ENCODE measurements at places on chromosomes 1 and 21. TPM values are rescaled to one million over a fixed set of nuclear protein-coding genes. Genes with fewer than 3 reads are reported as not detected.

Gene CR1
- total RNA-seq, result 2.8 TPM

Gene DESI2
- 56.3 TPM for total RNA-seq

Gene ADORA1
- 0.27 TPM for total RNA-seq

Gene PLXNA2
- 38.3 TPM for total RNA-seq

Gene ARHGEF16
- 0.54 TPM for total RNA-seq

DNA sequence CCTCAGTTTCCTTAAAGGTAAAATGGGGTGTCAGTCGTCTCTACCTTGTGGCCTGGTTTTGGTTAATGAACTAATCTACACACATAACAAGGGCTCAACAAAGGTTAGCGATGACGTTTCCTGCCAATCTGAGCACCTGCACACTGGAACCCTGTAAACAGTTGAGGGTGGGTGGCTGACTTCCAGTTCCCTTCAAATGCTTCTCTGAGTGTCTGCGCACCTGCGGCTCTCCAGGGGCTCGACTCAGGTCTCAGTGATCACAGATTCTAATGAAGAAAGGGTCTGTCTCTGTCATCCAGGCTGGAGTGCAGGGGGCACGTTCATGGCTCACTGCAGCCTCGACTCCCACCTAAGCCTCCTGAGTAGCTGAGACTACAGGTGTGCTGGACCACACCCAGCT lies 3.3 kb upstream of the AGPAT3 start:
- ATAC-seq, result no peak

GRCh38 chr1:241615043-241615974 lies 24.9 kb downstream of the CHML start:
- no peak for ATAC-seq

GRCh38 chr1:202310071-202310725 lies 31.5 kb downstream of the UBE2T start:
- ATAC-seq, result no peak

DNA sequence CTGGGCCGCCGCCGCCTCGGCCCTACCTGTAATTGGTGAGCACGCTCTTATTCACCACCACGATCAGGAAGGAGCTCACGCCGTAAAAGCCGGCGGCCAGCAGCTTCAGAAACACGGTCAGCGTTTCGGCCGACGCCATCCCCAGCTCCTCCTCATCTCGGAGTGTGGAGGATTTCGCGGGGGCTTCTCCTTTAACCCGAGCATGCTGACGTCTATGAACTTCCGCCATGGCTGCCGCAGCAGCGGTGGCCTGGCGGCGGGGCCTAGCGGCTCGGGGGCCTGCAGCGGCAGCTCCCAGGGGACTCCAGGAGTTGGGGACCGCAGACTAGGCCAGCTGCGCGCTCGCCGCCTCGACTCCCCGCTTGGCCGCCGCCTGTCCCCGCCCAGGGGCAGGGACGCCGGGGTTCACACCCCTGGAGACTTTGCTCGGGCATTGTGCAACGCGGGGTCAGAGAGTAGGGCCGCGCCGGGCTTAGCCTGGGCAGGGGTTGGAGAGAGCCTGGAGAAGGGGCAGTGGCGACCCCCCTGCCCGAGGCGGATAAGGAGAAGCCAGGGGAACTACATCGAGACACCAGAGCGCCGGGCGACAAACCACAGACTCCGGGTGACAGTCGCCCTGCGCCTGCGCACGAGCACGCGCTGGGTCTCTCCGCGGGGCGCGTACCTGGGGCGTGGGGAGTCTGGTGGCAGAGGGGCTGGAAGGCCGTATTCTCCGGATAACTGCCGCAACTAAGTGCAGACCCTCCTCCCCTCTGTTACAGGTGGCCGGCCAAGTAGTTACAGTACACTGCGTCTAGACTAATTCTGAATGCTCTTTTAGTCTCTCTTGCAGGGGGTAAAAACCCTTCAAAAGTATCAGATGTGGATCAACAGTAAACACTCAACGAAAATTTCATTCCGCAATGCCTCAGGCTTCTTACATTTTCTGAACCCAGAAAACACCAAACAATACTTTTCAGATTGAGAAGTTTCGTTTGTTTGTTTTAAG lies at the start of gene SLC35D1:
Gene SLC35D1 (minus strand): TSS at position 364 of the 988 bp plus-strand sequence. CDS start 135 bp downstream, at position 229.
- ATAC-seq, result peak; percentile 87

DNA sequence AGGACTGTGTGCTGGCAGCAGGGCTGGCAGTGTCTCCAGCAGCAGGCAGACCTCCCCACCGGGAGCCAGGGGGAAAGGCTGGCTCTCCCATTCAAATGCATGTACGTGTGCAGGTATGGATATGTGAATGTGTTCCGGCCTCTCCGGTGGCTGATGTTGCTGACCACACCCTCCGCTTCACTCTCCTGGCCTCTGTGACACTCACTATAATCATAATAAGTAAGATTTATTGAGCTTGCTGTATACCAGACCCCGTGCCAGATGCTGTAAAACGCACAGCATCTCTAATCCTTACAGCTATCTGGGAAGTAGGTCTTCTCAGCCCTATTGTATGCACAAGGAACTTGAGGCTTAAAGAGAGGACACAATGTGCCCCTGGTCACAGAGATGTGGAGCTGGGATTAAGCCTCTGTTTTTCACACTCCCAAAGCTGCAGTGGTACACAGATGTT lies 20.5 kb upstream of the ARTN start:
- no peak for ATAC-seq

DNA sequence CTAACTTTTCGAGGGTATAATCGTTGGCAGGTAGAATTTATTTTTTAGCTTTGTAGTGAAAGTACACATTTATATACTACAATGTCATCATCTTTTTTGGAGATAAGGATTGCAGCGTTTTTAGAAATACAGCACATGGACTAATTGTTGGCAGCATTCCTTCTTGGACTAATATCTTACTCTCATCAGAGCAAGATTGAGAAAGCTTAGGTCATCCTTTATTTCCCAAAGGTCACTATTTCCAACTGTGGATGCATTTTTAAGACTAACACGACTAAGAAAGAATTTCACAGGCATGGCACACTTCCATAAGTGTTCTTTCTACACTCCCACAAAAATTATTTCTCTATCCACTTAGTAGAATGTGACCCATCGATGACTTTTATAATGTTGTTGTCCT lies 732.3 kb downstream of the NCAM2 start:
- ATAC-seq, result peak; percentile 25

- ATAC-seq, result peak; percentile 94
These were observed at the start of gene FAAH for GRCh38 chr1:46394108-46394871. TSS of gene FAAH (plus strand) at chr1:46394317. CDS start at chr1:46394349, 32 bp downstream.

DNA sequence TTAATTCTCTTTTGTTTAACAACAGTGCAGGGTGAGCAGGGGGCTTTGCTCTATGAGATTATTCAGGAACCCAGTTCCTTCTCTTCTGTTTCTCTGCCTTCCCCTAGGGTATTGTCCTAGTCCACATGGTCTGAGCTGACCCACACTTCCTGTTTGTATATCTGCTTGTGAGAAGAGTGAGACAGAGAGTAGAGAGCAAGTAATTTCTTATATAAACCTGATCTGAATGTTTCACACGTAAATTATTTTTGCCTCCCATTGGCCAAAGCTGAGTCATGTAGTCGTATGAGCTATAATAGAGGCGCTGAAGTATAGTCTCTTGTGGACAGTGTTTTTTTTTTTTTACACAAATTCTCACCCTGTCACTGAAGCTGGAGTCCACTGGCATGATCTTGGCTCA lies 134.2 kb upstream of the SERTAD4 start:
- no peak for ATAC-seq

DNA sequence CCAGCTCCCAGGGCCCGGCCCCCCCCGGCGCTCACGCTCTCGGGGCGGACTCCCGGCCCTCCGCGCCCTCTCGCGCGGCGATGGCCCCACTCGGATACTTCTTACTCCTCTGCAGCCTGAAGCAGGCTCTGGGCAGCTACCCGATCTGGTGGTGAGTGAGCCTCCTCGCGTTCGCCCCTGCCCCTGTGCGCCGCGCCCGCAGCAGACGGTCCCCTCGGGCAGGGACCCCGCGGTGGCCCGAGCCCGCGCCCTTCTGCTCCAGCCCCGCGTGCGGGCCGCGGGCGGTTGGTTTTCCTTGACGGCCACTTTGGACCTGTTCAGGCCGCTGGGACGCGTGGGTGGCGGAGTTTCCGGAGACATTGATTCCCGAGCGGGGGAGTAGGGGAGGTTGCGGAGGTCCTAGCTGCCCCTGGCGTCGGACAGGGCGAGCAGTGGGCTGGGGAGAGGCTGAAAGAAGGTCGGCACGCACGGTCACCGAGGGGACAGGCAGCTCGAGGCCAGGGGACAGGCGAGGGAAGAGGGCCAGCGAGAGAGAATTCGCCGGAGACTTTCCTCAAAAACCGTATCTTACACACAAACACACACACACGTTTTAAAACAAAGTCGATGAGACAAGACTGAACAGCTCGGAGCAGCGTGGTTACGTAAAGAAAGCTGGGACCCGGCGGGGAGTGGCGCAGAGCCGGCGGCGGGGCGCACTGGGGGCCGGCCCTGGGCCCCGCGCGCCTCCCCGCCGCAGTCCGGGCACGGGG lies 427 bp downstream of the WNT3A start:
- ATAC-seq, result no peak

DNA sequence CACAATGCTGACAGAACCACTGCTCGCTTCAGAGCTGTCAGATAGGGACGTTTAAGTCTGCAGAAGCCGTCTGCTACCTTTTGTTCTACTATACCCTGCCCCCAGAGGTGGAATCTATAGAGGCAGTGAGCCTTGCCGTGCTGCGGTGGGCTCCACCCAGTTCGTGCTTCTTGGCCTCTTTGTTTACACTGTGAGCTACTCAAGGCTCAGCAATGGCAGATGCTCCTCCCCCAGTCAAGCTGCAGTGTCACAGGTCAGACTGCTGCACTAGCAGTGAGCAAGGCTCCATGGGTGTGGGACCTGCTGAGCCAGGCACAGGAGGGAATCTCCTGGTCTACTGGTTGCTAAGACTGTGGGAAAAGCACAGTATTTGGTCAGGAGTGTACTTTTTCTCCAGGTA lies 47.1 kb downstream of the LEPR start:
- ATAC-seq, result no peak

DNA sequence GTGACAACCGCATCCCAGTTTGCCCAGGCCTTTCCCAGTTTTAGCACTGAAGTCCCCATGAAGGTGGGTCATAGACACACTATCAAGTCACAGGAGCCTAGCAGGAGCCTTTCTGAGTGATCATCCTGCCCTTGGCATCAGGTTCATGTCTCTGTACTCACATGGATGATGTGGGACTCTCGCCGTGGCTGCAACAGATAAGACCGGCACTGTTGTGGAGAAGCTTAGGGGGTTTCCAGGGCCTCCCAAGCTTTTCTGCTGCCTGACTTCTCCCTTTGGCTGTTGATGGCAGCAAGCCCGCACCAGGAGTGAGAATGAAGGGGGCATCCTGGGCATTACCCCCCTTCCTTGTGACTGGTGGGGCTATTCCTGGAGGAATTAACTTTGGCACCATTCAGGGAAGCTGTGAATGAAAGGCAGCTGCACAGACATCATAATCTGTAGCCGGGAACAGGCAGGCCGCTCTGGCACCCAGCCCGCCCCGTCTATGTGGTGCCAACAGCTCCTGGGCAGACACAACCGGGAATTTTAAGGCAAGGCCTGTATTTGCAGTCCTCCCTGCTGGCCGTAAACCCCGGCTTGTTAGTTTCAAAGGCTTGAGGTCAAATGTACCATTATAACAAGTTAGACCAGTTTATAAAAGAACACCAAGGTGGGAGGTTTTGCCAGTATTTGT lies 148.6 kb downstream of the HUNK start:
- ATAC-seq, result peak; percentile 36

GRCh38 chr1:58815686-58816071 lies 31.8 kb upstream of the JUN start:
- peak; percentile 27 for ATAC-seq

DNA sequence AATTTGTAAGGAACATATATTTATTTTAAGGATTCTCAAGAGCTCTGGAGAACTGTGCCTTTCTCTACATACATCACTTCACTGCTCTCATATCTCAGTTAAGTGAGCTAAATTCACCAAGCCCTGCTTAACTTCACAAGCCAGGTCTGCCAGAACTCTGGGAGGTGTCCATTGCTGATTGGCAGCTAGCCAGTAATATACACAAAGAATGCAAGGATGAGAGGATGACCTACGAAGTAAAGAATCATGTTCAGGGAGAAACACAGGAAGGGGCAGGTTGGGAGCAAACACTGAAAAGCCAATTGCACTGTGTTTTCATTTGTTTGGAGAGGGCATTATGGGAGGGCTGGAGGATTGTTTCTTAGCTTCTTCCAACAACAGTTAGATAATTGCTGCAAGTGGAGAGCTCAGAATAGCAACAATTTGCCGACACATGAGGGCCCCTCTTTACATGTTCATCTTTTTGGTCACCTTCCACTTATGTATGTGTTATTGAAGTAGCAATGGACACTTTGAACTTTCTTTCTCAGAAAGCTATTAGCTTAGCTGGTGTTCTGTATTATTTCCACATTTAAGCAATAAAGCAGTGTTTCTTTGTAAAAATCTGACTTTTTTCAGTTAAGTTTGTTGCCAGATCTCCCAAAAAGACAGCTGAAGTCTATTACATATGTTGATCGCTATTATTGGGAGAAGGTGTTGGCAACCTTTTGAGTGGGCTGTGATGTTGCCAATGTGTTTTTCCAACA lies 254.8 kb downstream of the LTN1 start:
- no peak for ATAC-seq

DNA sequence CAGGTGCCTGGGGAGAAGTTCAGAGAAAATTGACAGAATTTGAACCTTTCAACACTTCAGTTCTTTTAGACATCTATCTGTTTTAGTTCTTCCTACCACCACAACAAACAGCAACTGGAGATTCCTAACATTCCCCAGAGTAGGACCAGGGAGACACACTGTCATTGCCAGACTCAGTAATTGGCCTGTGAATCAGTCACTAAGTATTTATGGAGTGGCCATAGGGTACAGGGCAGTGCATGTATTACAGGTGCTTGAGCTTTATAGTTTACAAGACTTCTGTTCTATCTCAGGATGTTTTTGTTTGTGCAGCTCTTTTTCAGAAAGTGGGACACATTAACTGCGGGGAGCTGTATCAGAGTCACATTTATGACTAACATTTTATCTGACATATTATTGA lies 1.7 kb downstream of the CDC14A start:
- no peak for ATAC-seq

- ATAC-seq, result no peak
These were observed 42.0 kb downstream of the ELK4 start for GRCh38 chr1:205589618-205590456.
